ENCODE measurements at places on chromosomes 13 and 19. TPM values are rescaled to one million over a fixed set of nuclear protein-coding genes. Genes with fewer than 3 reads are reported as not detected.
A peak's percentile ranks its signal among the peaks of the same experiment; 100 is the strongest.

GRCh38 chr19:18762125-18763023, 28.7 kb downstream of the COMP start:
- DNase-seq: no peak

DNA sequence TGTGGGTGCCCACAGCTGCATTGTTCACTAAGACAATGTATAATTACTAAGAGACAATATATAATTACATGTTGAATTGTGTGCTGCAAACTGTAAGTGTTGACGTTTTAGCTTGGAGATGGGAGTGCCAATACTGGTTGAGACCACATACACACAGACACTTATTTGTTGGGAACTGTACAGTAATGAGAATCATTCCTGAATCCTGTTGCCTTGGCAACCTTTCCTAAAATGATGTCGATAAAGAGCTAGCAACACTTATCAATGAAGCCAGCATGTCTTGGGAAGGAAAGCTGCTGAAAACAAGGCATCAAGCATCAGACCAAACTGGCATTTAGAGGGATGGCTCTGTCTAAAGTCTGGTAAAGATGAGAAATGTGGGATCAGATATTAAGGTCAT, 51.3 kb downstream of the PCDH8 start:
- DNase-seq: no peak

- no peak for DNase-seq
These were observed 6.3 kb upstream of the GRIN3B start for GRCh38 chr19:993831-994393.

DNA sequence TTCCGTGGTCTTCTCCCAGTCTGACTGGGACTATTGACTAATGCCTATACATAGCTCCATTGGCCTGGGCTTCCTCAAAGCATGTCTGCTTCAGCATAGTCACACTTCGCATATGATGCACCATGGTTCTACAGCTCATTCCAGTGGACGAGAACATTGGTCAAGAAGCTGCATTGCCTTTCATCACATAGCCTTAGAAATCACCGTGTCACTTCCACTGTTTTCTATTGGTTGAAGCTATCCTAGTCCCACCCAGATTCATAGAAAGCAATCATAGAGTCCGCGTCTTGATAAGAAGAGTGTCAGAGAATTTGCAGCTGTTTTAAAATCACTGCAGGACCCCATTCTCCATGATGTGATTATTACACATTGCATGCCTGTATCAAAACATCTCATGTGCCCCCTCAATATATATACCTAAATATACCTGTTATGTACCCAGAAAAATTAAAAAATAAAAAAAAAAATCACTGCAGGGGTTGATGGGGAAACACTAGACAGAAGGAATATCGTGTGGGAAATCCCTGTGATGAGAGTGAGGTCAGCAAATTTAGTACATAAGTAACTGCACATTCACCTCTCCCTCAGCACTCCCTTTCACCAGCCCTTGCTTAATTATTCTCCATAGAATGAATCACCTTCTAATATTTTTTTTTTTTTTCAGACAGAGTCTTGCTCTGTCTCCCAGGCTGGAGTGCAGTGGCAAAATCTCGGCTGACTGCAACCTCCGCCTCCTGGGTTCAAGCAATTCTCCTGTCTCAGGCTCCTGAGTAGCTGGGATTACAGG, 2.2 kb upstream of the ARHGAP33 start:
- no peak for DNase-seq

DNA sequence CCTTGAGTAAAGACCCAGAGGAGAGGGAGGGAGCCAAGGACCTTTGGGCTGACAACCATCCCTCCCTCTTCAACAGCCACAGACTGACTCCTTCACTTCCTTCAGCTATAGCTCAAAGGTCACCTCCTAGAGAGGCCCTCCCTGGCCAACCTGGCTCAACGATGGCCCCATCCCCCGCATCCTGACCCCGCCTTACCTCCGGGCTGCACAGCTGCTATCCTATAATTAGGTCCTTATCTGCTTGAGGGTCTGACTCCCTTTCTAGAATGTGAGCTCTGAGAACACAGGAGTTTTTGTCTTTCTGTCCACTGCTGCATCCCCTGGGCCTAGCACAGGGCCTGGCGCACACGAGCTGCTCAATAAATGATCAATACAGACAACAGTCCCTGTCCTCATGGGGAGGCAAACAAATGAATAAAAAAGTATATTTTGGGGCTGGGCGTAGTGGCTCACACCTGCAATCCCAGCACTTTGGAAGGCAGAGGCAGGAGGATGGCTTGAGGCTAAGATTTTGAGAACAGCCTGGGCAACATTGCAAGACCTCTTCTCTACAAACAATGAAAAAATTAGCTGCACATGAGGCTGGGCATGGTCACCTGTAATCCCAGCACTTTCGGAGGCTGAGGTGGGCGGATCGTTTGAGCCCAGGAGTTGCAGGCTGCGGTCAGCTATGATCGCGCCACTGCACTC, 6.6 kb upstream of the LGALS4 start:
- no peak for DNase-seq

The IL27RA gene
- 51.9 TPM for total RNA-seq

The F2RL3 gene
- total RNA-seq: 0.10 TPM

The LPAR2 gene
- total RNA-seq: 120 TPM

- no peak for DNase-seq
These were observed 3.2 kb downstream of the CEBPA start for GRCh38 chr19:33299051-33299688.

DNA sequence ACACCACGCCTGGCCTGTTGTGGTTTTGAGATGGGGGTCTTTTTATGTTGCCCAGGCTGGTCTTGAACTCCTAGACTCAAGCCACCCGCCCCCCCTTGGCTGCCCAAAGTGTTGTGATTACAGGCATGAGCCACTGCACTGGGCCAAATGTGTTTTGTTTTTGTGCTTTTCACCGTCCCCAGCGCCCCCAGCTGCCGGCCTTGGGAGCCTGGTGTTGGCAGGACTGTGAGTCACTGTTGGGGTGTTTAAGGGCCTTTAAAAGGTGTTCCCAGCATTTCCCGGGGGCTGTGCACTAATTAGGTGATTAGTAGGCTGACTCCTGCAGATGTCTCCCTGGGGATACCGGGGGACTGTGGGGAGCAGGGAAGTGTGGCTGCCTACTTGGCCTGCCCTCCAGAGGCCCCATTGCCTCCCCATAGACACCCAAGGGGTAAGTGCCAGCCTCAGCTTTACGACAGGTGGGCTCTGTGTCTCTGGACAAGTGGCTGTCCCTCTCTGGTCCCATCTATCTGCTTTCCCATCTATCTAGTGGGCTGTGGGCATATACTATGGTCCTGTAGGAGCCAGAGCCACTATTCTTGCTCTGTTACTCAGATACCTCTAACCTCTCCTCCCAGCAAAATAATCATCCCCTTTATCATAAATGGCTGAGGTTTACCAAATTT, 11.8 kb upstream of the TLE5 start:
- no peak for DNase-seq

The TSKS gene
- not detected for total RNA-seq

DNA sequence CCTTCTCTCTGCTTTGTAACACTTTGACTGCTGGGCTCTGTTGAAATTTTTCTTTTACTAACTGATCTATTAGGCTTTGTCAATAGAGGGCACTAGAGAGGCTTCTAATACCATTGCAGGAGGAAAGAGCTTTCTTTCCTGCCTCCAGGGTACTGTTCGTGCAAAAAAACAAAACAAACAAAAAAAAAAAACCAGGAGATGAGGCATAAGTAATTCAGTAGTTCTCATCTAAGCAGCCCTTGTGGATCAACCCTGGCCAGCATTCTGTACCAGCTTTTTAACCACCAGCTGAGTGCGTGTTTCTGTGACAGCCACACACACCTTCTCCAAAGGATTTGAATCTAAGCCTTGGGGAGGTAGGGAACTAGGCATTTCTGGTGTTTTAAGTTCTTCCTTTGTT, 1707.6 kb upstream of the SLC10A2 start:
- peak; percentile 15 for DNase-seq

- DNase-seq: no peak
These were observed 2.0 kb upstream of the FFAR1 start for GRCh38 chr19:35345671-35346111.

The RUBCNL gene
- total RNA-seq: not detected

DNA sequence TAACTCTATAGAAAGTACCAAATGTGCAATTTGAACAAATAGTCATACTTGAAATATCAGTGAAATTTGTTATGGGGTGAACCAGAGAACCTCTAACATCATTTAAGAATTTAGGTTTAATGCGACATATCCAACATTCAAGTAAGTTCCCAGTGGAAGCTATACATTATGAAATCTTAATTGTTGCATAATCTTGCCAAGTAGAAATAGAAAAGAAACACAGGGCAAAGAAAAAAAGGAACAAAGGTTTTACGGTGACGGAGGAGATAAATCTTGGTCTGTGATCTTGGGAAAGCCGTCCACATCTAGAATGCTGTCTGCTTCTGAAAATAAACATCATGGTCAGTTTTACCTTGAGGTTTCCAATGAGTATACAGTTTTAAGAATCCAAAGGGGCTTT, 445.7 kb downstream of the RFC3 start:
- no peak for DNase-seq

DNA sequence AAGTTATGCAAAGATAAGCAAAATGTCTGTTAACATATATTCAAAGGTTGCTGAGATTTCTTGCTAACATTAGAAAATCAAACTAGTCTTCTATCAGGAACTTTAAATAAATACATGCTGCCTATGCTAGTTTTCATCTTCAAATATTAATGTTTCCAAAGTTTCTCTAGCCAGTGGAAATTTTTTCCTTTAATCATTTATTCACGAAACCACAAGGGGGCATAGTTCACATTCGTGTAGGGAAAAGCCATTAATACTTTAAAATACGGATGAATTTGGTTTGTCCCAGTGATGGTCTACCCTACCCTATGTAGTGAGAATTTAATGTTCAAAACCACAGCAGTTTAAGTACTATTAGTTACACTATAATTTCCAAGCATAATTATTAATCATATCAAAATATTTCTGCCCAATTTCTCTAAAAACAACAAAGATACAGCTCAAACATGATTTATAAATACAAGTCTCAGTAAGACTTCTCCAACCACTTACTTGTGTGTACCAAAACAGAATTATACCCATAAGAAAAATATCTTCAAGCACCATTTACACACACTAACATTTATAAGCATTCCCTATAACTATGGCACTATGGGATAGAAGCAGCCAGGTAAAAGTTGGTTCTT, 16.2 kb downstream of the NUFIP1 start:
- DNase-seq: peak; percentile 16

DNA sequence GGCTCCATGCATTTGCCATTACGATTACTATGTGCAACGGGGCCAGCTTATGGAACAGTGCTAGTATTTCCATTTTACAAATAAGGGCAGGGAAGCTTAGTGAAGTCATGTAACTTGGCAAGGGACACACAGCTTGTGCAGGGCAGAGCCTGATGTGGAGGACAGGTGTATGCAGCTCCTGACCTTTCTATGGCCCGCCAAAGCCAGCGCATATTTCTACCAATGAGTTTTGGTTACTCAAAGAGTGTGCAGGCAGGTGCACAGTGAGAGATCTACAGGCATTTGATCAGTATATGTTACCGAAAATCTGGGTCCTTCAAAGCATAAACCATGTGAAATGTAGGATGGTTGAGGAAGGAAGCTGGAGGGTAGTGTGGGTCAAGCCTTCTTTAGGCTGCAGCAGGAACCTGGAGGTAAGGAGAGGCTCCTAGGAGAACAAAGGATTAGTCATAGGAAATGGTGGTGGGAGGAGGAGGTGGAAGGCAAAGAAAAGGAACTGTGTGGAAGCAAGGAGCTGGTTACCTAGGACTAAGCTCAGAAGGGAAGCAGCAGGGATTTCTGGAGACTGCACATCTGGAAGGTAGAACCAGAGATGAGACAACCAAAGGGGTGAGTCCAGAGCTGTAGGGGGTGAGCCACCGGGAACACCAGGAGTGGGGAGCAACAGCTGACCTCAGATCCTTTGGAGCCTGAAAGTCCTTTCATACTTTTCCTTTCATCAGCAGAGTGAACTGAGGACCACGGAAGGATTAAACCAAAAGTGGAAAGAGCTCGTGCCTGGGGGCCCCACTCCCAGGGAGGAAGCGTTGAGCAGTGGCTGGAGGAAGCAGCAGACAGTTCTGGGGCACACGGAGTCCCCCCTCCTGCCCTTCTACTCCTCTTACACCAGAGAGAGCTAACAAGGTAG, 4.2 kb upstream of the PDX1 start:
- DNase-seq: no peak

GRCh38 chr19:39307822-39308530, 11.8 kb downstream of the IFNL1 start:
- no peak for DNase-seq

- DNase-seq: no peak
These were observed 179.7 kb upstream of the ZNF507 start for GRCh38 chr19:32165750-32166149.

DNA sequence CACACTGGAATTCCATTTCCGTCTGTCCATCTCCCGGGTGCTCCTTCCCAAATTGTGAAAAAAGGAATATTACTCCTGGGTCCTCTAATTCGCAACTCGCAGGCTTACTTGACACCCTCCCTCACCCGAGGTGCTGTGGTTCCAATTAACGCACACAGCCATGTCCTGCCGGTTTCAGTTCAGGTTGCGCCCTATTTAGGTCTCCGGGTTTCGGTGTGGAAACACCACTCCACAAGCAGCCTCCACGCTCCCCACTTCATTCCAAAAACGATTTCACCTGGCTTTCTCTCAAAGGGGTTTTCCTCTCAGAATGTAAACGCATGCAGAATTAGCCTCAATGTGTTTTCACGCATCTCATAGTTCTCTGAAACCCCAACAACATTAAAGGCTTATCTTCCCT, 37.9 kb downstream of the NAXD start:
- no peak for DNase-seq

- DNase-seq: no peak
These were observed 106.0 kb downstream of the RAP2A start for GRCh38 chr13:97539651-97540610.

The OR7C1 gene
- not detected for total RNA-seq

The NLRP7 gene
- total RNA-seq: not detected

The APC2 gene
- total RNA-seq: 0.25 TPM

DNA sequence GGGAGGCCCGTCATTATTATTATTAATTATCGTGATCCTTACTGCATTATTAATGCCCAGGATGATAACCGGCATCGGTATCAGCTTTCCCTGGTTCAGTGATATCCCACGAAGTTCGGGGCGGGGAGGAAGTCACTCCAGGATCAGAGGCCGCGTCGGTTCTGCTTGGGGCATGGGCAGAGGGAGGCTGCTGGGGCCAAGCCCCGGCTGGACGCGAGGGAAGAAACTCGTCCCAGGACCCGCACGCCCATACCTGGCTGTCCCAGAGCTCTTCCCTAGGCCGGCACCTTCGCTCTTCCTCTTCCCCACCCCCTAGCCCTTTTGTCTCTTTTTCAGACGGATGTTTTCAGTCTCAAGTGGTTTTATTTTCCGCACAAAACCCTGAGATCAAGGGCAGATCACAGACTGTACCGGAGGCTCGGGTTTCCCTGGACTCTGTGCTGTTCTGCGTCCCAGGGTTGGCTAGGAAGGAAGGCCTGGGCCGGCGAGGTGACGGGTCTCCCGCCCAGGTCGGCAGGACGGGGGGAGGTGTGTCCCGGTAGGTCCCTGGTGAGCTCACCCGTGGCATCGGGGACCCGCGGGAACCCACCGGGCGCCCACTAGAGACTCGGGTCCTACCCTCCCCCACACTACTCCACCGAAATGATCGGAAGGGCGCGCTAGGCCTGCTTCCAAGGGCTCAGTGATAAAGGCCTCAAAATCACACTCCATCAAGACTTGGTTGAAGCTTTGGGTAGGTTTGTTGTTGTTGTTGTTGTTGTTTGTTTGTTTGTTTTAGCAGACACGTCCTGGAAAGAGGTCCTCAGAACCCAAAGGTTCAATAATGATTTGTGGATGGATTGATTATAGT, 7.9 kb downstream of the ZIC2 start:
- DNase-seq: no peak

- no peak for DNase-seq
These were observed 93.9 kb downstream of the STARD13 start for GRCh38 chr13:33191425-33192210.
